CD4-positive, alpha-beta T cell treated with Interleukin-2 at 100 ng/mL for 4 hours (primary cell): ENCODE measurements at places on chromosomes 7 and 10.

DNA sequence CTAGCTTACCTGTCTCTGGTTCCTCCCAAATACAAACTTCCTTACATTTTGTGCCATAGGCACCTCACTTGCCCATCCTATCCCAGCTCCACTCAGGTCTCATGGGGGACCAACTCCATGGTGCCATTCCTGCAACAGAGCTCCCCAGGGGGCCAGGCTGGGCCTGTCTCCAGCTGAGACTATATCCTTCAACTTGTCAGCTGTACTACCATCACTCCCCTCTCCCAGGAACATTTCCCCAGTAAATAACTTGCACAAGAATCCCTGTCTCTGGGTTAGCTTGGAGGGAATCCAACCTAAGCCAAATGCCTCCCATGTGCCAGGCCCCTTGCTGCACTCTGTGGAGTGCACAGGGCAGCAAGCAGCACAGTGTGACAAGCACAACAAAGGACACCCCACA is 33.2 kb downstream of the FRMPD2 start:
- DNase-seq: no peak

- no peak for DNase-seq
Measured at GRCh38 chr7:112019932-112020331, 186.3 kb downstream of the DOCK4 start.

- no peak for DNase-seq
Measured at GRCh38 chr7:65731562-65732035, 141.3 kb upstream of the VKORC1L1 start.

- DNase-seq: no peak
Measured at GRCh38 chr10:86389441-86390193, 23.0 kb upstream of the GRID1 start.

DNA sequence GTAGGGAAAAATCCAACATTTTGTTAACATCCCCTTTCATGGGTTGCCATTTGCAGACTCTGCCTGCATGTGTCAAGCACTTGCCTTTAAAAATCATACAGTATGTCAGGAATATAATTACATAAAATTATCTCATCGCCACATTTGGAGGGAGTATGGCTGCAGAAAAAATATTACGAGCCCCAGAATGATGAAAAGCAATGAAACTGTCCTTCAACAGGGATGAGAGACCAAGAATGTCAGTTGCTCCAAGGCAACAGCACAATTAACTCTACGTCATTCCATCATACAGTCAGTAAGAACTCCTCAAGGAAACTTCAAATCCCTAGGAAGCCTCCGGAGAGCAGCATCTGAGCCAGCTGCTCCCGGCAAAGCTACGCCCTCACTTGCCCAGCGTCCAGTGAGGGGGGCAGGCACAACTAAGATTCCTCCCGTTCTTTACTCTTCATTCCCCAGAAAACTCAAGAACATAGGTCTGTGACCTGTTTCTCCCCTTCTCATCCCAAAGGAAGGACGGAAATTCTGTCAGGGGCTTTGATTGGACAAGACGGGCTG is 132.9 kb downstream of the ANLN start:
- no peak for DNase-seq

GRCh38 chr7:86747698-86748097 is 104.0 kb downstream of the GRM3 start:
- DNase-seq: no peak

DNA sequence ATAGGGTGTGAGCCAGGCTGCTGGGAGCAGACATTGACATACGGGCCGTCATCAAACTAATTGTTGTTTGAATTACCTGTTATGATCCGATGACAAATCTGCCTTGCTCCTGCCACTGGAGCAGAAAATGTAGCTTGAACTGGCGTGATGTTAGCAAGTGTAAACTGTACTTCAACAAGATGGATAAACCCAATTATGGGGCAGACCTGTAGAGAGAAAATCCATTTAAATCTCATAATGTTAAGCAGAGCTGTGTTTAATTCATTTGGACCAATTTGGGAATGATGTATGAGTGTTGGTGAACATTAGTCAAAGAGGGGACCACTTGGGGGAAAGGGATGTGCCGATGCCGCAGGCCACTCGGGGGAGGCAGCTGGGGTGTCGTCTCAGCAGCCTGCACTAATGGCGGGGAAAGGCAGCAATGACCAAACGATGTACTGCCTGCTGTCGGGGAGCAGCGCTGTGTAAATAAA is 27.4 kb downstream of the TCF7L2 start:
- DNase-seq: no peak

DNA sequence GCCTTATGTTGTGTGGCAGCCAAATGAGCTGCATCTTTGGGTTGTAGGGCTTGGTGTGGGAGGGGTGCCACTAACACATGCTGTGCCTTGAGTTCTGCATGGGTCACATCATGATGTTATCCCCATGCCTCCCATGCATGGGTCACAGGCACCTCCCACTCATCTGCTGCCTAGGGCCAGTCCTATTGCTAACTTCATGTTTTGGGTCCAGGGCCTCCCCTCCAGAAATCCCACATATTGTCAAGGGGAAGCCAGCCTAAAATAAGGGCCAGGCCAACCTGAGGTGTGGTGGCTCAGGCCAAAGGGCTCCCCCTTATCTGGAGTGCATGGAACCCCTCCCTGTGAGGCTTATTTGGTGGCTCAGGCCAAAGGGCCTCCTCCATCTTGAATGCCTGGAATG is 299.0 kb downstream of the RPS24 start:
- DNase-seq: no peak

DNA sequence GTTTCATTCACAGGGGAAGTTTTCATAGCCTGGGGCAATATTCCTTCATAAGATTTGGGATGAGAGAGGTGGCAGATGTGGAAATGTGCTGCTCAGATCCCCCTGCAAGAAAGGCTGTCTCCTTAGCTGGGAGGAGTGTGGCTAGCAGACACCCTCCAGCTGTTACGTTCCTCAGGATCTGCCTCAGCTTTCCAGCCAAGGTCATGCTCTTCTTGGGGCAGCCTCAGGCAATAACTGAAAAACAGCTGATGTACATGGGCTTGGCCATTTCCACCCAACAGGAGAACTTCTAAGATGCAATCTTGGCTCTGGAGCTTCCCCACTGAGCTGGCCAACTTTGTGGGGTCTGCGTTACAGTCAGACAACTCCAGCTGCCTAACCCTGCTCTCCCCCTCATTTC is 51.3 kb upstream of the SEPTIN7 start:
- no peak for DNase-seq

DNA sequence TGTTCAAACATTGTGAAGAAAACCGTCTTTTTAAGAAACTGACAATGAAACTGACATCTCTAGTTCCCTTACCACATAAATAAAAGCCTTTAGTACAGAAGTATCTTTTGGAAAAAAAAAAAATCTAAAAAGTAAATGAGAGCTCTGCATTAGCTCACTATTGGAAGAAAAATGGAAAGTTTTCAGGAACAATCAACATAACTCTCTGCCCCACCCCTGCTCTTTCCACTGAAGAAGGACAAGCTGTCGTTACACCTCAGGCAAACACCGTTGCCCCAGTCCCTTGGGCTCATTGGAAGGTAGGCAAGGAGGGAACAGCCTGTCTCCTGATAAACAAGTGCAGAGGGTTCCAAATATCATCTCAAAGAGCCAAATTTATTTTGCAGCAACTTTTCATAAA is 22.4 kb upstream of the C1QL3 start:
- no peak for DNase-seq

DNA sequence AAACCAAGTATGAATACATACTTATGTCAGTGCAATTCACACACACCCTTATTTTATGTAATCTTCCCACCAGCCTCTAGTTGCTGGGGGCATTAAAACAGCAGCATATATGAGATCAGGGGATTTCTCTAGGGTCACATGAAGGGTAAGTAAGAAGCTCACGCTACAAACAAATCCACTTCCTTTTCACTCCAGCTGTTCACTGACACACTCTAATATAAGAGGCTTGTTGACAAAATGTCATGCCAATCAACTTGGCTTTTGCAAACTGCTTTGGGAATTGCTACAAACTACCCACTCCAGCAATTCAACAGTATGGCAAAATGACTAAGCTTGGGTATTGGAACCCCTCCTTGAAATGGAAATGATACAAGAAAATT is 10.3 kb downstream of the FAM3C start:
- DNase-seq: peak; percentile 8

DNA sequence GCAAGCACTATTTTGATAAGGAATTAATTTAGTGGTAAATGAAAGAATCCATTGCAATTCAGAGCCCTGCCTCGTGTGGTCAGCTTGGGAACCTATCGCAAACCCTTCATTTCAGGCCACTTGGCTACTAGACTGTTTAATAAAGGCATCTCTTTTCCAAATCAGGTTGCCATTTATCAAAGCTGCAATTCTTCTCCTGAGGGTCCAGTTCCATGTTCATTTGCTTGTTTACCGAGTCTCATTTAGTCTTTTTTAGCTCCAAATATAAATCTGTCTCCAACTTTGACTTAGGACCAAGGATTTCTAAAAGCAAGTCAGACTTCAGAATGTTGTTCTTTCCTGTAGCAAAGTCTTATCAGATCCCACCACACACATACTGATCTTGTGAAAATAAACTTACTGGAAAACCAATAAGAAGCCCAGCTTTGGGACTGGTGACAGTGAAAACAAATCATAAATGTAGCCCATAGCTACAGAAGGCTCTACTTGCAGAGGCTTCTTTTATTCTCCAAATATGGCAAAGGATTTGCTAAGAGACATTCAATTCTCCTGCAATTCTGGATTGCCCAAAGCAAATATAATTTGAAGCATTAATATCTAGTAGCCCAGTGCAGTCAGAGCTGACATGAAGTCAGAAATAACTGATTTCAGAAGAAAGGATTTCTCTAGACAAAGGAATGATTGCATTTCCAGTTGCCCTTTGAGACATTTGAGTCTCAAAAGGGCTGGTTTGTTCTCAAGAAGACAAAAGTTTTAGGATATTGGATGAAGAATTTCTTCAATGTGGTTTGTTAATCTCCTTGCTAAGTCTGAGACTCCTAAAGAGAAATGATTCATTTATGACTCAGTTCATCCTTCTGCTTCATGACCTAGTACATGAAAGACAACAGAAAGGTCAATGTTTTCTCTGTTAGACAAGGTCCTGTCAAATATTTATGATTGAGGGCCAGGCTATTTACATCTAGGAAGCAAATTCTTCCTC is 28.0 kb downstream of the PPP1R3C start:
- DNase-seq: no peak

- DNase-seq: no peak
Measured at GRCh38 chr10:71528371-71529206, 131.9 kb downstream of the CDH23 start.

GRCh38 chr7:150979713-150980390 is 1.7 kb upstream of the KCNH2 start:
- DNase-seq: no peak

DNA sequence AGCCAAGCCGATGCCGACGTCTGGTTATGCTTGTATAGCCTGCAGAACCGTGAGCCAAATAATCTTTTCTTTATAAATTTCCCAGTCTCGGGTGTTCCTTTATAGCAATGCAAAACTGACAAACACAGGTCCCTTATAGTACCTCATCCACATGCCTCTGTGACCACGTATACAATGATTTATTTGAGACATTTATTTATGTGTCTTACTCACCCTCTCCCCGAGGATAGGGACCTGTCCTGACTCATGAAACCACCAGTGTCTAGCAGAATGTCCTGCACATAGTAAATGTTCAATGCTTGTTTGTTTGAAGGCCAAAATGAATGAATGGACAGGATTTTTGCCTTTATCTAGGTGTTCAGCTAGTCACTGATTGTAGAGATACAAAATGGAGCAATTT is 147.9 kb upstream of the FZD8 start:
- DNase-seq: no peak

DNA sequence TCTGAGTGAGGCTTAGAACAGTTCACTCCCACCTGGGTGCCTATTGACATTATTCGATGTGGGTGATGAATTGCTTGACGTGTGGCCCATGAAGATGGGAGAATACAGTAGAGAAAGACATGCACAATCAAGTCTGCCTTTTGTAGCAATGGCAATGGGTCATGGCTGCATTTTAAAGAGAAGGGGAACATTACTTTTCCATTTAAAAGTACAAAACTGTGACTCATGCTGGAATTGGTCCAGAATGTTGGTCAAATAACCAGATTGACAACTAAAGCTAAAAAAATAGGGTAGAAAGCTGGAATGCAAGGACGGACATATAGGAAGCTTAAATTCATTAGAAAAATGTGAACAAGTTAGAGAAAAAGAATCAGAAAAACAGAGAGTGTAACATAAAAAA is 104.1 kb upstream of the SLC25A13 start:
- DNase-seq: no peak

- DNase-seq: no peak
Measured at GRCh38 chr10:15805395-15806058, 54.8 kb downstream of the MINDY3 start.

DNA sequence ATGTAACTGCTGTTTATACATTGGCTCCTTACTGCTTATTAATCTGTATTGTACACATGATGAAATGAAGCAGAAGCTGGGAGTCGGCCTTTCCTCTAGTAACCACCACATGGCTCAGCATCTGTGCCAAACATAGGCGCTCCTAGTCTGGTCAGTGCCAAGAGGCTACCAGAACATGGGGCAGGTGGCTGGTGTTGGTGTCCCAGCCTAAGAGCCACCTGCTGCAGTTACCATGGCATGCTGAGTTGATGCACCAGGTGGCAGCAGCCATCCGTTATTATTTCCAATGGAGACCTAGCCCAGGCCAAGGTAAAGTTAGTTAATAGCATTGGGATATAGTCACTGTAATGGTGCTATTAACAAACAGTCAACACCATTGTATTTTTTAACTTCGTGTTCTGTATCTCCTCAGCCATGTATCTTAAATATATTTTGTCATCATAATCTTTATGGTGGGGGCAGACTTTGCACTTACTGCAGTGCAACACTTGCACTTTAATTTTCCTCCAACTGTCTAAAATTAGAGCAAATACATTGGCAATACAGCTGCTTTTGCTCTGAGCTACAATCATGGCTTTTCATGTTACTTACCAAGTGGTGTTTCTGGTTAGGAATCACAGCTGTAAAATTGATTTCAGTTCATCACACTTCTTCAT is 33.1 kb downstream of the HBP1 start:
- peak; percentile 13 for DNase-seq
